ENCODE measurements at places on chromosomes 7 and 10. TPM values are rescaled to one million over a fixed set of nuclear protein-coding genes. Genes with fewer than 3 reads are reported as not detected.
A peak's percentile ranks its signal among the peaks of the same experiment; 100 is the strongest.

- no peak for DNase-seq
Observed at GRCh38 chr7:43729924-43730248, 563 bp upstream of the COA1 start.

DNA sequence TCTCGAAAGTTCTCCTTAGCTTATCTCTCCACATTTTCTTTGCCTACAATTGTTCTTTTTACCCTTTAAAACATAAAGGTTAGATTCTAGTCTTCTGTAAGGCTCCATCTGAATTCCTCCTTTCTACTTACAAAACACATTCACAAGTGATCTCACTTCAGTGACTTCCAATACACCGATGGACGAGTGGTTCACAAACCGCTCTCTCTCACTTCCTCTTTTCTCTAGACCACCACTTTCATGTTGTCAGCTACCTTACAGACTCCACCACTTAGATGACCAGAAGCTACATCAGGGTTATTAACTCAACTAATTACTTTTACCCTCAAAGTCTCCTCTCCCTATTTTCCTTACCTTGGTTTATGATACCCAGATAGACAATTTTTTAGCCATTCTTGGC, 11.8 kb downstream of the MET start:
- DNase-seq = no peak

- no peak for DNase-seq
Observed at GRCh38 chr7:64867863-64868440, 35.1 kb upstream of the ZNF273 start.

- DNase-seq = no peak
Observed at GRCh38 chr10:128432423-128432822, 306.2 kb upstream of the MKI67 start.

DNA sequence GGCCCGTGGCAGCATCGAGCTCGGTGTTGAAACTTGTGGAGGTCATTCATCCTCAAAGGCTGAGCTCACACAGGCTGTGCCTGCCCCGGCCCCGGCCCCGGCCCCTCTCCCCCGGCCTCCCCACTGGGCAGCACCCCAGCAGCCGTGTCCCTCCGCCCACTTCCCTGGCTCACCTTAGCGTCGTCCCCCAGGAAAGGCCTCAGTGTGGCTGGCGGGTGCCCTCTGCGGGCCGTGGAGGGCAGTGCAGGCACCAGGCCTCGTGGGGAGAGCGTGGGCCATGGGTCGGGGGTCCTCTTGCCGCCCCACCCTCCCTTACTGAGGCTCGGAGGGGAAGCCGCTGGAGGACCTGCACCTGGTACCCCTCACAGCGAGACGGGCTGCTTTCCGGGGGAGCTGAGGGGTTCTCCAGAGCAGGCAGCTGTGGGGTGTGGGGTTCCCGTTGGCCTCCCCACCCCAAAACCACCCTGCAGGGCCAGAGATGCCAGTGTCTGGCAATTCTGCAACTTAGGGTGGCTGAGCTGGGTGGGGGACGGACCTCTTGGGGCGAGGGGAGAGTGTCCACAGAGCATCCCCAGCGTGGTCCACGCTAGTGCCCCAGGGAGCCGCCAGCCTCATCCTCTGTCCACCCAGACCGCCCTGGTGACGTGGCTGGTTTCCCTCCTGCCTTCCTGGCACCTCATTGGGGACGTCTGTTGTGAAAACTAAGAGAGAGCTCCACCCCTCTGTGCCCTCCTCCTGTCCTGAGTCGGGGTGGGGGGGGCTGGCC, 44.2 kb upstream of the DPYSL4 start:
- peak; percentile 59 for DNase-seq

GRCh38 chr10:112278871-112279270, 4.3 kb upstream of the TECTB start:
- DNase-seq = no peak

DNA sequence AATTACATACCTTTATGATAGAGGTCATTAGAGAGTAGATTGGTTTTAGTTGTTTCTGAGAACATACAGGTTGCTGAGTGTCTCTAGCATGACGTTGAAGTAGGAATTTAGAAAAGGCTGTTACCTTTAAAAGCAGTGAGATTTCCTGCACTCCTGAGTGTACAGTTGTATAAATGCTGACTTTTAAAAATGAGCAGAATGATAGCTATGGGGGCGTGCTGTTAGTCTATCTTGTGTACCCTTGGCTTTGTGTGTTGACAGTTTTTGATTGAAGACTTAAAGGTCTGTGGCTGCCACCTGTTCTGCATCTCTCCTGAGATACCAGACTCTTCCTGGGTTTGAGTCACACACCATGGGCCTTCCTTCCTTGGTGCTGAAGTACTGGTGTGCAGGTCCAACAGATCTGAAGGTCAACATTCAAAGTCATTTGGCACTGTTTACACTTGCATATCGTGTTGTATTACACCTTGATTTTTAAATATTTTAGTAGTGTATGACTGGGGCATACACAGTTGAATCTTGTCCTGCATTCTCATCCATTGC, 23.8 kb downstream of the DNAJB6 start:
- DNase-seq = no peak

DNA sequence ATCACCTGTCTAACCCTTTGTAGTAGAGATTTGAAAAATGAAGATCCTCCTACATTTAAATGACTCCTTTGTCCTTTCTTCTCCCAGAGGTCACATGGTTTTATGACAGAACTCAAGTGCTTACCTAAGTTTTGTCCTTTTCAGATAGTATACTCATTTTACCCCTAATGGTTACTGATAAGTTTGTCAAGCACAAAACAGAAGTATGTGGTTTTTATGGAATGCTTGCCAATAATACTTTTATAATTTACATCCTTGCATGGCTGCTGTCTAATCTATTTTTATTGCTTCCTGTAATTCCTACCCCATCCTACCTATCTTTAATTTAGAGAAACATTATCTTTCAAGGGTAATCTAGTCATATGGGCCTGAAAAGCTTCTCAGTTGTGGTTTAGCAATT, 37.5 kb downstream of the HELLS start:
- DNase-seq = no peak

DNA sequence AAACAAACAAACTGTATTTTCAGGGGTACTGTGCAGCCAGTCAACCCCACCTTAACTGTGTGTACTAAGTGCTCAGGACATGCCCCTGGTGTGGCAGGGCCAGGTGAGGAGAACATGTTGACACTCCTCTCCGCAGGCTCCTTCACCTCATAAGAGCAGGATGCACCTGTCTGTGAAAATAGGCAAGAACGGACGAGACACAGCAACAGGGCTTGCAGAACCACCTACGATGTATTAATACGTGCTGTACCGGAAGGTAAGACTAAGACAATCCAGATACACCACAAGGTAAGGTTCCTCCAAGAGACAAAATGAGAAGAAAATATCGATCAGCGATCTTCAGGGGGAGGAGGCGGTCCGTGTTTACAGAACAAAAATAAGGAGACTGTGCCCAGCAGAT, 65.8 kb upstream of the CAMK2B start:
- DNase-seq = no peak

DNA sequence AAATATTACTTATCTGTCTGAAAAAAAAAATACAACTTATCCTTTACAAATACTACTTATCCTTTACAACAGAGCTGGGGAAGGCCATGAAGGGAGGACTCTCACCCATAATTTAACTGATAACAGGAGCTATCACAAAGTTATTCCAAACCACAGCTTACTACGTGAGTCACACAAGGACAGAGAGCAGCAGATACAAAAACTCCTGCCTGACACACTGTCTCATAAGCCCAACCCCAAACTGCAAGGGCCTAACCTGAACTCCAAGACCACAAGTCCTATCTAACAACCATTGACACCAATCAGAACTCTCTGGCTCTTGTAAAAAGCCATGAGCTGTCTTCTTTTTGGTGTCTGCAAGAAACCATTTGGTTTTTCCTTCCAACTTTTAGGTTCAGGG, 28.5 kb upstream of the CXCL12 start:
- no peak for DNase-seq

DNA sequence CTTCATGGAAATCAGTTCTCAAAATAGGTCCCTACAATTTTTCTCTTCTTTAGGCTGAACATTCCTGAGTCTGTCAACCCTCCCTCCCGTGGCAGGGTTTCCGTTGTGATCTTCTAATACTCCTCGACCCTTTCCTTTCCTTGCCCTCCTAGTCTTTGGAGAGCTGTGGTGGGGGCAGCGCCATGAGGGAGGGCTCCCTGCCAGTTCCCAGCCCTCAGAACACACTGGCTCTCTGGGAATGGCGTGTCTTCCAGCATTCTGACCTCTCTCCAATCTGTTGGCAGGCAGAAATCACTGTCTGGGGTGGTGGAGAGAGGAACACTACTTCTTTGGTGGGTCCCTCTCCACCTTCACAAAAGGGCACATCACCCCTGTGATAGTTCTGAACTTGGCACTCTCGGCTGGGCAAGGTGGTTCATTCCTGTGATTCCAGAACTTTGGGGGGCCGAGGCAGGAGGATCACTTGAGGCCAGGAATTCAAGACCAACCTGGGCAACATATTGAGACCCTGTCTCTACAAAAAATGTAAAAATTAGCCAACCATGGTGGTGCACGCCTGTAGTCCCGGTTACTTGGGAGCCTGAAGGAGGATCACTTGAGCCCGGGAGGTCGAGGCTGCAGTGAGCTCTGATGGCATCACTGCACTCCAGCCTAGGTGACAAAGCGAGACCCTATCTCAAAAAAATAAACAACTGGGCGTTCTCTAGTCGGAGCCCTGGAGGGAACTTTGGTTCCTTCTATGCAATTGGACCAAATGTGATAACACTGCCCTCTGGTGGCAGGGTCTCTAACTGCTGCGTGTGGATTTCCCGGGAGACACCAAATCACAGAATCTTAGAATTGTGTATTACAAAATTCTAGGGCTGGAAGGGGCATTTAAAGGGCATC, 13.1 kb upstream of the ARPC1A start:
- DNase-seq = peak; percentile 79

- no peak for DNase-seq
Observed at GRCh38 chr7:7765422-7765821, 47.0 kb upstream of the RPA3 start.

DNA sequence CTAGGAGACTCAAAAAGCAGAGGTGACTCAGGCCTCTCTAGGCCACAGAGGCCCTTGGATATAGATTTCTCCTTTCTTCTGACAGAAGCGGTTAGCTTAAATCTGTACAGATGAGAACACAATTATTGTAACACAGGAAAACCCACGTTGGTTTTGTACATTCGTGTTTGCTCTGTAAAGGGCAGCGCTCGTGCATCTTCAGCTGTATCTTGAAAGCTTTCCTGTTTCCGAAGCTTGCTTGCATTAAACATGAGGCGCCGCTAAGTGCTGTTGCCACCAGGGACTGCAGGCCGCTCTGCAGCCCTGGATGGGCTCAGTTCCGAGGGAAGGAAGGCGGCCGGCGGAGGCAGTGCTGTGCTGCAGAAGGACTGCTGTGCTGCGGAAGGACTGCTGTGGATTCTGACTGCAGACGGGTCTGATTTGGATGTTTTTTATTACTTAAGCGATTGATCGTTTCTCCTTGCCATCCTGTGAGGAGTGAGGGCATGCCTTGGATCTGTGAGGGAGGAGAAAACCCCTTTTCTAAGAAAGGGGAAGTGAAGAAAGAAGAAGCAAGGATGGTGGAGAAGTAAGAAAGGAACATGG, 53.3 kb downstream of the FHIP2A start:
- peak; percentile 21 for DNase-seq

STK31 gene
- not detected for total RNA-seq

OPN4 gene
- total RNA-seq = not detected

EPHB6 gene
- 9.5 TPM for total RNA-seq

PKD2L1 gene
- not detected for total RNA-seq

LRRC18 gene
- not detected for total RNA-seq

MMP21 gene
- not detected for total RNA-seq

SLC26A3 gene
- total RNA-seq = not detected

FRMPD2 gene
- total RNA-seq = not detected

TEX47 gene
- not detected for total RNA-seq

Measured in activated CD4-positive, alpha-beta memory T cell treated with anti-CD3 and anti-CD28 coated beads for 36 hours (primary cell).